ENCODE measurements at places on chromosomes 3 and 15.

- no peak for DNase-seq
These were observed 68.2 kb downstream of the CD200R1L start for GRCh38 chr3:112778353-112778948.

DNA sequence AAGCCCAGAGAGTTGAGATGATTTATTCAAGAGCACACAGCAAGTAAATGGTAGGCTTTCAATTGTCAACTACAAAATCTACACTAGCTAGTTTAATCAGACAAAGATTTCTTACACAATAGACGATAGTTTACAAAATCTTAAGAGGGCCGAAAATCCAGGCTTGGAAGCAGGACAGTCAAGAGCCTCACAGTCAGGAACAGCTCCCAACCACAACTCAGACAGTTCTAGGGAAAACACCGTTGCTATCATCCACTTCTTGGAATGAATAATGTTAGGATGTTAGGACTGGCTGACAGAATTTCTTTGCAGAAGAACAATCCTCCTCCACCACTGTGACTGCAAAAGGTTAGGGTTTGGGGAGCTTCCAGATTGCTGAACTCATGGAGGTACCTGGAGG, 290.8 kb upstream of the ZPLD1 start:
- no peak for DNase-seq

GRCh38 chr15:81924729-81925128, 121.1 kb downstream of the MEX3B start:
- DNase-seq: no peak

- no peak for DNase-seq
These were observed 41.7 kb upstream of the ZBTB38 start for GRCh38 chr3:141326626-141327025.

DNA sequence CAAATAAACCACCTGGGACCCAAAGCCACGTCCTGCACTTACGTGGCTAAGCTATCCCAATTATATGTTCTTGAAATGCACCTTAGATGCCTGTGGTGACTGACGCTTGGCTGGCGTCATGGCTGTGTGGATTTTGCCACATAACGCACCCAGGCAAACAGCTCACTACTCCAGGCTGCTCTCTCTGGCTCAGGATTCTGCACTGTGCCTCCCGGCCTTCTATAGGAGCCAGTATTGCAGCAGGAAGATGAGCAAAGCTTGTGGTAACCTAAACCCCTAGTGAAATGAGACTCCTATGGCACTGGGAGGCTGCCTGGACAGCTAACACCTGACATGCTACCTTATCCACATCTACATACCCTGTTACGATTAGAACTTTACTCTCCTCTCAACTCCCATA, 179.3 kb downstream of the THRB start:
- DNase-seq: no peak

DNA sequence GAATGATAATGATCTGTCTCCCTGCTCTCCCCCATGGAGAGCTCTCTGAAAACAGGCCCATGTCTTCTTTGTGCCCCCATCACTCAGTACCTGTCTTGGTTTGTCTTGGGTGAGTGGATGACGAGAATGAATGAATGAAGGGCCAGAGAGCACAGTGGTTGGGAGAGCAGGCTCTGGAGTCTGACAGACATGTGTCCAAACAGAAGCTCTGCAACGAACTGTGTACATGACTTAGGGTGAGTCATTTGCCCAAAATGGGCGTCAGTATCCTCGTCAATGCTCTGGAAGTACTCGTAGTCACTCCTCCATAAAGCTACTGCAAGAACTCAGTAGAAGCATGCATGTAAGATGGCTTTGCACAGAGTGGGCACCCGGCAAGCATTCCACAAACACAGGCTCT, 170.2 kb upstream of the TLE3 start:
- DNase-seq: no peak

DNA sequence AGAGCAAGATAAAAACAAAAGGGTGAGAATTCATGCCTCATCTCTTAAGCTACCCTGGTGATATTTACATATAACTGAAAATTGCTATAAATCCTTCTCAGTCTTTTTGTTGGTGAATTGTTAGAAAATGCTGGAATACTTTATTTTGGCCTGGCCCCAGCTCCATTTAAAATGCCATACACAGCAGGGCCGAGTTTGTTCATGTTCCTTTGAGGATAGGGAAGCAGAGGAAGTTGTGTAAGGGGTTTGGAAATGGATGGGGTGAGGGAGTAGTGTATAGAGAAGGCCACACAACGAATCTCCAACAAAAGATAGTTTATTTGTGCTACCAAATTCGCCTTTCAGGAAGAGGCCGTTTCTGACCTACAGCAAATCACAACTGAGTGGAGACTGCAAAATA, 78.6 kb upstream of the ADAMTS9 start:
- no peak for DNase-seq

DNA sequence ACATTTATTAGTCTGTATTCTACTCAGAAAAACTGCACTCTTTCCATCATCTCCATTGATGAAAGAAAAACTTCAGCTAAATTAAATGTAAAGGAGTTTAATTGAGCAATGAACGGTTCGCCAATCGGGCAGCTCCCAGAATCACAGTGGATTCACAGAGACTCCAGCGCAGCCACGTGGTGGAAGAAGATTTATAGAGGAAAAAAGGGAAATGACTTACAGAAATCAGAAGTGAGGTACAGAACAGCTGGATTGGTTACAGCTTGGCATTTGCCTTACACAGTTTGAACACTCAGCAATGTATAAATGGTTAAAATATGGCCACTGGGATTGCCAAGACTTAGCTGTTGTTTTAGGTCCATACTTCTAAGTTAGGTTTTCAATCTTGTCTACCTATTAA, 2.8 kb upstream of the SUCLG2 start:
- DNase-seq: no peak

DNA sequence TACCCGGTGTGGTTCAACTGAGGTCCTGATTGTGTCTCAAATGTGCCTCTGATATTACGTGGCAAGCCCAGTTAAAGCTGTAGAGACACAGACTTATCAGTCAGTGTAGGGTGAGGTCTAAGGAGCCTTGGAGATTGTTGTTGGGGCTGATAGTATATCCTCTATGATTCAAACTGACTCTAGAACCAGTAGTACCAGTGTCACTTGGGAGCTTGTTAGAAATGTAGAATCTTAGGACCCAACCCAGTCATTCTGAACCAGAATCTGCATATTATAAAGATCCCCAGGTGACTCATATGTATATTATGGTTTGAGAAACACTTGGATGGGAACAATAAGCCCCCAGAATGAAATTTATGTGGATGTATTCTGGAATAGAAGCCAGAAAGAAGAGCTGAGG, 83.5 kb downstream of the PIK3R4 start:
- no peak for DNase-seq

DNA sequence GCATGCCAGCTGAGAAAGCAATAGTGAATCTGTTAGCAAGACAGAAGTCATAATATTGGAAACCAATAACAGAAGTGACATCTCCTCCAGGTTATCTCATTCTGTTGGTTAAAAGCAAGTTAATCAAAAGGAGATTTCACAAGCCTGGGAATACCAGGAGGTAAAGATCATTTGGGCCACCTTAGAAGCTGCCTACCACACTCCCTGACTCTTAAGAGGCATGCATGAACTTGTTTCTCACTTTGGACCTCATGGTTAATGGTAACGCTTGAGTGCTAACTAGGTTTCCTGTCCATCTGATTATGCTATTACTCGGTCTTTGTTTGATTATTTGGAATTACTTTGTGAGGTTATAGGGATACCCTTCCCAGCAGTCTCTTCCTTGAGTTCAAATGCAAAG, 650.8 kb upstream of the SGO1 start:
- no peak for DNase-seq

- no peak for DNase-seq
These were observed 64.5 kb downstream of the RYR3 start for GRCh38 chr15:33375236-33375635.

DNA sequence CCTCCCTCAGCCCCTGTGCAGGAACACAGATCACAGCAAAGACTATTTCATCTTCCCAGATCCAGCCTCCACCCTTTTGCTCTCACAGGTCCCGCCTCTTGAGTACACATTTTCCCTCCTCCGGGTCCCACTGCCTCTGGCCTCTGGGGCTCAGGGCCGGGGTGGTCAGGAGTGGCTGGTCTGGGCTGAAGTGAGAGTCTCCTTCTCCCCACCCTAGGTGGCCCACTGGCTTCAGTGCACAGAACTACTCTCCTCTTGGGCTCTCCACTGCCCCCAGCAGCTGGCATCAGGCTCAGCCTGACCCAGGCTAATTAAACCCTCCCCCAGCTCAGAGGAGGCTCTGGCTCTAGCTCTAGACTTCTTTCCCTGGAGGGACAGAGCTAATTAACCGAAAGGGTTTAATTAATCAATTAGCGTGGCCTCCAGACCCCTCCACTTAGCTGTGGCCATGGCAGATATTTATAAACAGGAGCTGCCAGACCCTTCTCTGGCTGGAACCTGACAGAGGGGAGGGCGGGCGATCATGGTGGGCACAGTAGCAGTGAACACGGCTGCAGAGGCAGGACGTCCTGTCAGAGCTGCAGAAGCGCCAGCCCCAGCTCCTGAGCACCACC, 15.1 kb downstream of the DUSP7 start:
- no peak for DNase-seq

GRCh38 chr3:155983834-155984474, 113.5 kb downstream of the GMPS start:
- no peak for DNase-seq

DNA sequence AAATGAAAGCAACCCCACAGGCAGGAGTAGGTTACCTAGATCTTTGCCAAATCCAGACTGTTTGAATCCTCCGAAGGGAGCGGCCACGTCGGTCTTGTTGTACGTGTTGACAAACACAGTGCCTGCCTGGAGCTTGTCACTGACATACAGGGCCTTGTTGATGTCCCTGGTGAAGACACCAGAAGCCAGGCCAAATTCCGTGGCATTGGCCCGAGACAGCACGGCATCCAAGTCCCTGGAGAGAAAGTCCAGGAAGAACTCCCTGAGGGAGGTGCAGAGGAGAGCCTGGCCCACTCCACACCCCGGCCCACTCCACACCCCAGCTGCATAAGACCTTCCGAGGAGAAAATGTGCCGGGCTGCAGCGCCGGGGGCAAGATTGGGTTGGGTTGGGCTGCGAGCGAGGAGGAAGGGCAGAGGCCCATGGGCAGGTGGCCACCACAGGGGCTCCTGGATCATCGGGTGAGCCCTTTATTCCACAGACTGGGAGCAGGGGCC, 21.8 kb upstream of the SLC41A3 start:
- DNase-seq: no peak

DNA sequence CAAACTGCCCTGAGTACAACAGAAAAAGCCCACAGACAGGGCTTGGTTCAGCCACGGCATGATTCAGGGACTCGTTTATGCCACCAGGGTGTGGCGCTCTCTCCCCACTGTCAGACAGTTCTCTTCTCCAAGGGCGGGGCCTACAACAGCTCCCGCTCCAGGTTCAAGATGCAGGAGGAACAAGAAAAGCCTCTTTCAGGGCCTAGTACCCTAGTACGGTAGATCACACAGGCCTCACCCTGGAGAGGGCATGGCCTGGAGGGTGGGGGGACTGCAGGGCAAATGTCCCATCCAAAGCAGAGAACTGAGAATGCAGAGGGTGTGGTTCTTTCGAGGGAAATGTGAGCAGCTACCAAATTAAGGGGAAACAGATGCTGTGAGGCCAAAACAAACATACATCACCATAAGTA, 12.0 kb downstream of the MESD start:
- DNase-seq: no peak

DNA sequence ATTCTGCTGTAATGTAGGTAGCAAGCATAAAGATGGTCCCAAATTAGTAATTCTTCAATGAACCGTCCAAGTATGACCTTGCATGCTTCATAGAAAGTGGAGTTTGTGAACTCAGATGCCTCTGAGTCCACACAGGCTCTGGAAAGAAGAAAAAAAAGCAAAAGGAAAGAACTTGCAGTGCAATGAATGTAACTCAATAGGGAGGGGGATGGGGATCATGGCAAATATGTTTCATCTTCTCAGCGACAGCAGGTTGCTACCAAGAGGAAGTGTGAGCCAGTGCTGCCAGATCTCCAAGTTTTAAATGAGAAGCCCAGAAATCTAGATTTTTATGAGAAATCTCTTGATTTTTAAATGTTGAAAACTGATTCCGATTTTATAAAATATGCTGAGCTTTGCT, 50.3 kb downstream of the IL20RB start:
- no peak for DNase-seq

GRCh38 chr15:74442063-74442462, 8.3 kb upstream of the SEMA7A start:
- no peak for DNase-seq

DNA sequence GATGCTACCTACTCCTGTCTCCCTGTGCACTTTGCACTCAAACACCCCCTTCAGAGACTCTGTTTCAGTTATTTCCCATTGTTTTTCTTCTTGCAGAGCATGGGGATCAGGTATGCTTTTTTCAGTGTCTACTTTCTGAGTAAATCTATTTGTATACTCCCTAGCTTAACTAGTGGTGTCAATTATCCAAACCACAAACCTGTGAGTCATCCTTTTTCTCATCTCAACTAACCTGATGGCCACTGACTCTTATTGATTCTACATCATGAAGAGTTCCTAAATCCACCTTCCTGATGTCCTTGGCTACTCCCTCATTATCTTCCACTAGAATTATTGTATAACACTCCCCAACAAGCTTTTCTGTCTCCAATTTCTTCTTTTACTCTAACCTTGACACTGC, 68.0 kb downstream of the DIPK2A start:
- DNase-seq: no peak

DNA sequence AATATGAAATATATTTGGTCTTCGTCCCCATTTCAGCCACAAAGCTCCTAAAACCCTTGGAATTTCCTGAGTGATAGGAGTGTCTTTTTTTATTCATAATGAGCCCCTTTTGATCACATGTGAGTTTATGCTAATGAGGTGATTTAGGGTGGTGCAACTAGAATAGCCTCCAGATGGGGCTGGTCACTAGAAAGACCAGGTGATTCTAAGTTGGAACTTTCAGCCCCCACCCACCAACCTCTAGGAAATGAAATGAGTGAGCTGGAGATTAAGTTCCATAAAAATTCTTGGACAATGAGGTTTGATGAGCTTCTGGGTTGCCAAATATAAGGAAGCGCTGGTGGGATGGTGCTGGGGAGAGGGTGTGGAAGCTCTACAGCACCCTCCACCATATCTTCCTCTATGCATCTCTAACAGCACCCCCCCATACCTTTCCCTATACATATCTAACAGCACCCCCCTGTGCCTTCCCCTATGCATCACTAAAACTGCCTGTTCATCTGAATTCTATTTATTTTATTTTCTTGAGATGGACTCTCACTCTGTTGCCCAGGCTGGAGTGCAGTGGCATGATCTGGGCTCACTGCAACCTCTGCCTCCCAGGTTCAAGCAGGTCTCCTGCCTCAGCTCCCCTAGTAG, 2.1 kb upstream of the SMCO1 start:
- no peak for DNase-seq

- no peak for DNase-seq
These were observed 3.6 kb upstream of the SHC4 start for GRCh38 chr15:48967336-48967735.

DNA sequence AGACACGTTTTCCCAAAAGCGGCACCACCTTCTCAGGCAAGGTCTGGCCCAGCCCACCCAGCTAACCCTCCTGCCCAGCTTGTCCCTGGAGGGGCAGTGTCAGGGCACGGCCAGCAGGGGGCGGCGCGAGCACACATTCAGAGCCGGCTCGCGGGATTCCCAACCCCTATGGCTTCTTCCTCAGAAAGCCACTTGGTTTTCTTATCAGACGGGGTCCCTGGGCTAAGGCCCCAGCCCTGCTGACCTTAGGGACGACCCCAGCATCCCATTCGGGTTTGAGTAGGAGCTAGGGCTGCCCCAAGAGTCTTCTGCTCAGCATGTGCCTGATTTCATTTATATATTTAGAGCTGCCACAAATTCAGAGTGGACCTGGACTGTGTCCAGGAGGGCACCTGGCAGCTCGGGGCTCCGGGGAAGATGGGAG, 14.5 kb downstream of the RLBP1 start:
- DNase-seq: peak; percentile 47

- DNase-seq: no peak
These were observed 181.0 kb upstream of the PRICKLE2 start for GRCh38 chr3:64406271-64406670.
